ENCODE measurements at places on chromosomes 2 and 18. TPM values are rescaled to one million over a fixed set of nuclear protein-coding genes. Genes with fewer than 3 reads are reported as not detected.

The LIMS2 gene
- 4.1 TPM for total RNA-seq

The ATAD2B gene
- total RNA-seq, result 6.4 TPM

The CCL20 gene
- 4.3 TPM for total RNA-seq

The TANC1 gene
- total RNA-seq, result 9.1 TPM

The FTCDNL1 gene
- 1.8 TPM for total RNA-seq

The KLHL30 gene
- 0.13 TPM for total RNA-seq

The OSR1 gene
- 5.1 TPM for total RNA-seq

The RGPD5 gene
- 4.3 TPM for total RNA-seq

The ARHGEF4 gene
- total RNA-seq, result 6.4 TPM

The KRTCAP3 gene
- total RNA-seq, result 1.1 TPM

The EFHD1 gene
- total RNA-seq, result 2.3 TPM

The IL36A gene
- not detected for total RNA-seq

The SEPTIN10 gene
- total RNA-seq, result 54.9 TPM

The HSPE1 gene
- total RNA-seq, result 543 TPM

The MPP4 gene
- total RNA-seq, result not detected

Measured in A549 treated with RU486 at 1 μM for 4 hours (cell line).